ENCODE measurements at places on chromosomes 5 and 9.
A peak's percentile ranks its signal among the peaks of the same experiment; 100 is the strongest.

DNA sequence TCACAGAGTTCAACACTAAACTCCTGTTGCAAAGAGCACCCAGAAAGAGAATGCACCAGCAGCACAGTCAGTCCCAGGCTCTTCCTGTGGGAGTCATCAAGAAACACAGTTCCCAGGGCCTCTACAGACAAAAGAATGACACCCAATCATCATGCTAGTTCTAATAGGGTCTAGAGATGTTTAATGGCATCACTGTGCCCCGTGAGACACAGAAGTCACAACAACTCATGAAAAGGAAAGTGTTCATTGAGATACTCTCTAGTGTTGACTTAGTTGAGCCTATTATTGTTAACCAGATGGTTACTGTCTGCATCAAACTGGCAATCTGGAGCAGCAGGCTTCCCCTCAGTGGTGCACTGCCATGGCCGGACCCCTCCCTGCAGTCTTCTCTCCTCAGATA is 1.6 kb downstream of the KLHL3 start:
- H3K36me3 ChIP-seq = no peaks in the 10 kb centered on the region
- no peak overlapping the region for H3K27ac ChIP-seq
- no peaks in the 10 kb centered on the region for H3K27me3 ChIP-seq

GRCh38 chr9:72950875-72951442 is 1.9 kb downstream of the ALDH1A1 start:
- H3K4me3 ChIP-seq = peak overlapping the region; percentile 99
- H3K4me1 ChIP-seq = peaks cover 2% of the 10 kb centered on the region
- no peaks in the 10 kb centered on the region for H3K36me3 ChIP-seq
- DNase-seq = no peak
- H3K27me3 ChIP-seq = no peaks in the 10 kb centered on the region
- no peak overlapping the region for H3K27ac ChIP-seq

DNA sequence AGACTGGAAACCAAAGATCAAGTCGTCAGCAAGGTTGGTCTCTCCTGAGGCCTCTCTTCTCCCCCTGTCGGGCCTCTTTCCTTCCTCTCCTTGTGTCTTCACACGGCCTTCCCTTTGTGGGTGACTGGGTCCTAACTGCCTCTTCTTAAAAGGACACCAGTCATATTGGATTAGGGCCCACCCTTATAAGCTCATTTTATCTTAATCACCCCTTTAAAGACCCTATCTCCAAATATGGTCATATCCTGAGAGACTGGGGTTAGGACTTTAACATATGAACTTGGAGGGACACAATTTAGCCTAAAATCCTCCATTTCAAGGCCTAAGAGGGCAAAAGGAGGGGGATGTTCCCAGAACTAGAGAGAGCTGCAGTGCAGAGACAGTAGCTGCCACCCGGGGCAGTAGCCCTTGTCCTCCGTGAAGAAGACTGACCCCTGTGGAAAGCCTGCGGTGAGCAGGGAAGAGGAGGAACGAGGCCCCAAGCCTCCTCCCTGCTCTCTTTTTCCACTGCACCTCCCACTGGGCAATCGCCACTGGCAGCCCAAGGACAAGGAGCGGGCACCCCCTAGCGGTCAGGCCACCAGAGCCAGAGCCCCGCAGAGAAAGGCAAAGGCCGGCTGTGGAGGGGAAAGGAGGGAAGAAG is 34.9 kb downstream of the CFAP90 start:
- no peaks in the 10 kb centered on the region for H3K36me3 ChIP-seq
- H3K27me3 ChIP-seq = no peaks in the 10 kb centered on the region
- no peak overlapping the region for H3K27ac ChIP-seq

DNA sequence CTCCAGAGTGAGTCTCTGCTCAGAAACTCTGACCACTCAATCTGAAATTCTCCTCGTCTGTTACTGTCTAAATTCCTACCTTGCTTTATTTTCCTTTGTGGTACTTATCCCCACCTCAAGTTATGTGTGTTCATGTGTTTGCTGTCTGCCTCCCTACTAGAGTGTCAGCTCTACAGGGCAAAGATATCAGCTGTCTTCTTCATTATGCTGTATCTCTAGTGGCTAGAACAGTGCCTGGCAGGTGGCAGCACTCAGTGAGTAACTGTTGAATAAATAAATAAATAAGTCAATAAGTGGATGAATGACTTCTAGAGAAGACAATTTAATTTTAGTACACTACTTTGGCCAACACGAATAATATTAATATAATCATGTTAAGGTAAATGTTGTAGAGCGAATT is 92.3 kb downstream of the BOD1 start:
- DNase-seq = no peak
- no peaks in the 10 kb centered on the region for H3K27me3 ChIP-seq
- H3K4me3 ChIP-seq = no peak overlapping the region
- H3K36me3 ChIP-seq = no peaks in the 10 kb centered on the region

DNA sequence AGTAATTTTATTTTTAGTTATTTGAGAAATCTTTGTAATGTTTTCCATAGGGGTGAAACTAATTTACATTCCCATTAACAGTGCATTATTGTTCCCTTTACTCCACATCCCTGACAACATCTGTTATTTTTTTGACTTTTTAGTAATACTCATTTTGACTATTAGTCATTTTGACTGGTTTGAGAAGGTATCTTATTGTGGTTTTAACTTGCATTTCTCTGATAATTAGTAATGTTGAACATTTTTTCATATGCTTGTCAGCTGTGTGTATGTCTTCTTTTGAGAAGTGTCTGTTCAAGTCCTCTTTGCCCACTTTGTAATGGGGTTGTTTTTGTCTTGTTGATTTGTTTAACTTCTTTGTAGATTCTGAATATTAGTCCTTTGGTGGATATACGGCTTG is 27.5 kb downstream of the CCDC152 start:
- H3K4me1 ChIP-seq = no peaks in the 10 kb centered on the region
- H3K36me3 ChIP-seq = no peaks in the 10 kb centered on the region
- H3K27me3 ChIP-seq = no peaks in the 10 kb centered on the region
- no peak overlapping the region for H3K4me3 ChIP-seq
- no peak for DNase-seq

DNA sequence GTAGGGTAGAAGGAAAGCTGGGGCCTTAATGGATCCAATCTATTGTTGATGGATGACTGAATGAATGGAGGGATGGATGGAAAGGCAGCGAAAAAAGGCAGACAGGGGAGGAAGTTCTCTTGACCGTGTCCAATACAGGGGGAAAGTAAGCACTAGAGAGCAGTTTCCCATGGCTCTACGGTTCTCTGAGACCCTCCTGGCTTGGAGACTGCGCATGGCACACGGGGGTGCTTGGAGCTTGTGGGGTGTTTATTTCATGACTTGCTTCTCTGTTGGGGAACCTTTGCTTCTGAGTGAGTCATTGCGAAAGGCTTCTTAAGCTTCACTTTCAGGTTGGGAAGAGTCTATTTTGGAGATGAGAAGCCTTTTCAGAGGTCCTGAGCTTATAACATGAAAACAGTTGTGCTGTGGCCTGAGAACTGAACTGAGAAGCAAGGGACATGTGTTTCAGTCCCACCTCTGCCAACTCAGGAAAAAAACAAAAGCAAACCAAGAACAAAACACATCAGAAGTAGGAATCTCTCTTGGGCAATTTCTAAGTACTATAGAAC is 12.8 kb upstream of the TEX48 start:
- H3K36me3 ChIP-seq = no peaks in the 10 kb centered on the region
- no peak overlapping the region for H3K4me3 ChIP-seq
- H3K27me3 ChIP-seq = no peaks in the 10 kb centered on the region
- DNase-seq = no peak

DNA sequence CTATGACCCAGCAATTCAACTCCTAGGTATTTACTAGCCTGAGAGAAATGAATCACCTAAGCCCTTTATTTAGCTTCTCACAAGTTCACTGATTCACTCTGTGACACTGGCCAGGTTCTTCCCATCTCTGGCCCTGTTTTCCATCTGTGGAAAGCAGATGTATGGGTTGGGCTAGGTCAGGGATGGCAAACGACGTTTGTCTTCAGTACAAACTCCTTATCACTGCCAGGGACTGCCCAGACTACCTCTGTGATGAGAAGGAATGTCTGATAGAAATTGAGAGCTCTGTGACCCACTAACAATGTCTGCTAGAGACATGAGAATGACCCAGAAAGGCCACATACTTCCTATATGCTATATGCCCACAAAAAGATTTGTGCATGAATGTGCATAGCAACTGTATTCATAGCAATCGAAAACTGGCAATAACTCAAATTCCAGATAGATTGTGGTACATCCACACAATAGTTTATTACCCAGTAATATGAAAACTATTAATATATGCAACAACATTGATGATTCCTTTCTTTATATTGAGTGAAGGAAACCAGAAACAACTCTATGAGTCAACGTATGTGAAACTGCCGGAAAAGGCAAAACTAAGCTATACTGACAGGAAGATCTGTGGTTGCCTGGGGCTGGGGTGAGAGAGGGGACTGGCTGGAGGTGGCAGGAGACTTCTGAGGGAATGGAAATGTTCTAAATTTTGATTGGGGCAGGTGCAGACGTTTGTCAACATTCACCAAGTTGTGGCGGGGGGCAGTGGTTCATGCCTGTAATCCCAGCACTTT is 32.0 kb upstream of the ADAM19 start:
- H3K4me1 ChIP-seq = peaks cover 7% of the 10 kb centered on the region
- no peaks in the 10 kb centered on the region for H3K36me3 ChIP-seq
- H3K27me3 ChIP-seq = no peaks in the 10 kb centered on the region
- no peak overlapping the region for H3K27ac ChIP-seq
- DNase-seq = no peak

DNA sequence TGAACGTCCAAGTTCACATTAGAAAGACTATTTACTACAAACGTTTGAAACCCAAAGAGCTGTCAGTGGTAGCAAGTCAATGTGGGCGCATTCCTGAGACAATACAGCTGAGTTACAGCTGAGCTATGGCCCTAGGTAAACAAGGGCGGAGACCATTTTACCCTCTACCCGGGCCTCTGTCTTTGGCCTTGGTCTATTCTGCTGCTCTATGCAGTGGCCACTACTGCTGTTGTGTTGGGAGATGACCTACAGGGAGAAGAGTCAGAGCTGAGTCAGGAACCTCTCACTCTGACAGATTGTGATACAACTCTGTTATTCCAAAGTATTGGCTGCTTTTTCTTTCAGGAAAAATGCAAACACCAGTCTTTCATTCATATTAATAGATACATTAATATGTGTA is 700.6 kb downstream of the SEMA5A start:
- no peak overlapping the region for H3K4me3 ChIP-seq
- H3K27ac ChIP-seq = no peak overlapping the region
- DNase-seq = no peak
- no peaks in the 10 kb centered on the region for H3K36me3 ChIP-seq

DNA sequence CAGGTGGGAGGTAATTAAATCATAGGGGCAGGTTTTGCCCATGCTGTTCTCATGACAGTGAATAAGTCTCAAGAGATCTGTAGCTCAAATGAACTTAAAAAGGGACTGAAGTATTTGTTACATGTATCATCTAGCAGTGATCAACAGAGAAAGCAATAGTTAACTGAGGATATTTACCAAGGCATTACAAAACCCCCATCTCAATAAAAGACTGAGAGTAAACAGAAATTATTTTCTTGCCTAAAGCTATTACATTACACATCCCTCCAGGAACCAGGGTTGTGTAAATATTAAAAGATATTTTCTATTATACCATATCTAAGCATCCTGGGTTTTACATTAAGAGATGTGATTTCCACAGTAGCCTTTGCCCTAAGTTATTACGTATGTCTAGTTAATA is 169.9 kb downstream of the CTNND2 start:
- no peaks in the 10 kb centered on the region for H3K27me3 ChIP-seq
- no peak for DNase-seq
- H3K27ac ChIP-seq = no peak overlapping the region
- H3K4me1 ChIP-seq = no peaks in the 10 kb centered on the region
- no peak overlapping the region for H3K4me3 ChIP-seq
- no peaks in the 10 kb centered on the region for H3K36me3 ChIP-seq

DNA sequence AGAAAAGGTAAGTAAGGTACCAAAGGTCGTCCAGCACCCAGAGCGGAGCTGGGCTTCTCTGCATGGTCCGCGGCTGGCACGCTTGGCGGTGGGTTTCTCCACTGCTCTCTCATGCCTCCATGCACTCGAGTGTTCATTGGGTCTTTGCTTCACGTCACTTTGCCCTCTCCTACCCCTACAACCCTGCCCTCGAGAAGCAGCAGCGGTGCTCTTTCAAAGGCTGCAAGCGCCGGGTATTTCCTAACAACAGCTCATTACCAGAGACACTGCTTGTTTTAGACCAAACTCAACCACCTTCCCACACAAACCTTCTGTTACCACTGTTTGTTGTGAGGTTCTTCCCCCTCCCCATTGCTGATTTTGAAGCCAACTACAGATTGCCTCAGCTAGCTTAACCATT is 21.5 kb upstream of the ZBTB34 start:
- H3K4me1 ChIP-seq = peaks cover 2% of the 10 kb centered on the region
- H3K27me3 ChIP-seq = no peaks in the 10 kb centered on the region
- no peaks in the 10 kb centered on the region for H3K36me3 ChIP-seq

- no peak overlapping the region for H3K27ac ChIP-seq
- H3K4me1 ChIP-seq = no peaks in the 10 kb centered on the region
- DNase-seq = no peak
- no peaks in the 10 kb centered on the region for H3K36me3 ChIP-seq
- H3K27me3 ChIP-seq = no peaks in the 10 kb centered on the region
Measured at GRCh38 chr5:92884469-92884868, 696.5 kb downstream of the NR2F1-AS1 start.

GRCh38 chr5:34998058-34998789 is 49.5 kb downstream of the AGXT2 start:
- H3K27me3 ChIP-seq = no peaks in the 10 kb centered on the region
- H3K27ac ChIP-seq = no peak overlapping the region
- H3K36me3 ChIP-seq = no peaks in the 10 kb centered on the region
- no peak overlapping the region for H3K4me3 ChIP-seq

- H3K4me3 ChIP-seq = no peak overlapping the region
- no peaks in the 10 kb centered on the region for H3K27me3 ChIP-seq
- H3K27ac ChIP-seq = no peak overlapping the region
- no peaks in the 10 kb centered on the region for H3K4me1 ChIP-seq
- H3K36me3 ChIP-seq = no peaks in the 10 kb centered on the region
Measured at GRCh38 chr5:136769093-136769492, 403.7 kb upstream of the TRPC7 start.

DNA sequence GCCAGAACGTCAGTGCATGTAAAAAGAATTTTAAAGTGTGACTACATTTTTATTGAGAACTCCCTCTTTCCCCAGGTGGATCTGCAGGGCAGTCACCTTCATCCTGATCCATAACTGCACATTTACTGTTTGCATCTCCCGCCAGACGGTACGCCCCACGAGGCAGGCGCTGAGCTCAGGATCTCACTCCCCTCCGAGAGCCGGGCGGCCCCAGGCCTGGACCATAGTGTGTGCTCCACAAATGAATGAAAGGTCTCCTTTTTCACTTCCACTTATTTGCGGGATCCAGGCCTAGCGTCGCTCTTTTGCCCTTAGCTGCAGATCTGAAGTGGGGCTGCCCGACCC is 378 bp downstream of the DROSHA start:
- H3K27ac ChIP-seq = no peak overlapping the region
- peaks cover 5% of the 10 kb centered on the region for H3K4me1 ChIP-seq
- H3K4me3 ChIP-seq = peak overlapping the region; percentile 92
- peak; percentile 78 for DNase-seq

- no peaks in the 10 kb centered on the region for H3K36me3 ChIP-seq
- H3K4me3 ChIP-seq = no peak overlapping the region
- DNase-seq = no peak
Measured at GRCh38 chr5:155069961-155070360, 56.4 kb downstream of the KIF4B start.

GRCh38 chr9:113492343-113493202 is 29.0 kb downstream of the RGS3 start:
- DNase-seq = no peak
- peaks cover 2% of the 10 kb centered on the region for H3K36me3 ChIP-seq
- no peak overlapping the region for H3K4me3 ChIP-seq
- H3K4me1 ChIP-seq = no peaks in the 10 kb centered on the region

- DNase-seq = no peak
- peaks cover 7% of the 10 kb centered on the region for H3K36me3 ChIP-seq
- H3K27me3 ChIP-seq = no peaks in the 10 kb centered on the region
- no peak overlapping the region for H3K4me3 ChIP-seq
Measured at GRCh38 chr9:120531683-120532300, 48.2 kb downstream of the CDK5RAP2 start.
